ENCODE measurements at places on chromosomes 4 and X.
A peak's percentile ranks its signal among the peaks of the same experiment; 100 is the strongest.

- H3K27me3 ChIP-seq: no peaks in the 10 kb centered on the region
- no peaks in the 10 kb centered on the region for H3K4me1 ChIP-seq
- no peak for DNase-seq
- no peak overlapping the region for H3K27ac ChIP-seq
Observed at GRCh38 chr4:14984448-14984847, 17.8 kb upstream of the CPEB2 start.

DNA sequence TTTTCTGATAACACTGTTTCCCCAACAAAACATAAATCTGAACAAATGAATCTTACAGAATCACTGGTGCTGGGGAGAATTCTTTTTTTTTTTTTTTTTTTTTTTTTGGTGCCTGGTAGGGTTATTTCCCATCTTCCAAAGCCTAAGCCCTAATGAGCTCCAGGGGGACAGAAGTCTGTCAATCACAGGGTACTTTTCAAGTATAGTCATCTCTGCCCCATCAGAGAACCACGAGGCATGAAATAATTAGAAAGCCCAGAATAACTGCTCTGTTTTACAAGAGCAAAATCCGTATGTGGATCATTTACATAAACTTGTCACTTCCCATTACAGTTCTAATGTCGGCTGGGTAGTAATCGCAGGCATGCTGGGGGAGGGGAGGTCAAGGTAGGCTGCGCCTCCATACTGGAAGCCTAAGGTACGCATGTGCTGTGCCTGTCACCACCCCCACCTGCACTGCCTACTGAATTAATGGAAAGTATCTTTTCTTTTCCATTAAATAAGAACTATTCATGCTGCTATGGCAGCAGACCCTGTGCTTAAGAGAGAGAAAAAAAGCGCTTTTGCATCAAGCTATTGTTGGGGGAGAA is 164.7 kb upstream of the LEF1 start:
- no peak overlapping the region for H3K27ac ChIP-seq
- H3K4me1 ChIP-seq: peaks cover 19% of the 10 kb centered on the region
- no peaks in the 10 kb centered on the region for H3K36me3 ChIP-seq
- no peak overlapping the region for H3K4me3 ChIP-seq
- no peaks in the 10 kb centered on the region for H3K27me3 ChIP-seq

GRCh38 chr4:138509346-138509745 is 267.2 kb upstream of the SLC7A11 start:
- H3K36me3 ChIP-seq: no peaks in the 10 kb centered on the region
- peaks cover 4% of the 10 kb centered on the region for H3K4me1 ChIP-seq
- no peaks in the 10 kb centered on the region for H3K27me3 ChIP-seq
- H3K27ac ChIP-seq: no peak overlapping the region
- DNase-seq: no peak

DNA sequence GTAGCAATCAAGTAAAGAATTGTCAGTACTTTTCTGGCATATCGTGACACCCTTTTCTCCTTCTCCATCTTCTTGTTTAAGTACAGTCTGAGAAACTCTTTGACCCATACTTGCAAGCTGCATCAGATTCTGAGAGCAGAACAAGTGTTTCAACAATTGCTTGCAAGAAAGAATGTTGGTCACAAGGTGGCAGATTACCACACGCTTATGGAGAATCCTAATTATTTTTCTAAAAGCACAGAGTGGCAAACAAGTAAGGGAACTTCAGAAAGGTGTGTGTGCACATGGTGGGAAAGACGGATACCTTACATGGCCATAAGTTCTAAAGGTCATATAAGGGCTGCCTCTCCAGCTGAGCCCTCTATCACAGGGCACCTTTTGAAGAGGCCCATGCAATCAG is 136.4 kb upstream of the FGF13 start:
- H3K27me3 ChIP-seq: no peaks in the 10 kb centered on the region
- DNase-seq: peak; percentile 7
- H3K4me1 ChIP-seq: no peaks in the 10 kb centered on the region
- no peak overlapping the region for H3K27ac ChIP-seq
- H3K36me3 ChIP-seq: no peaks in the 10 kb centered on the region

DNA sequence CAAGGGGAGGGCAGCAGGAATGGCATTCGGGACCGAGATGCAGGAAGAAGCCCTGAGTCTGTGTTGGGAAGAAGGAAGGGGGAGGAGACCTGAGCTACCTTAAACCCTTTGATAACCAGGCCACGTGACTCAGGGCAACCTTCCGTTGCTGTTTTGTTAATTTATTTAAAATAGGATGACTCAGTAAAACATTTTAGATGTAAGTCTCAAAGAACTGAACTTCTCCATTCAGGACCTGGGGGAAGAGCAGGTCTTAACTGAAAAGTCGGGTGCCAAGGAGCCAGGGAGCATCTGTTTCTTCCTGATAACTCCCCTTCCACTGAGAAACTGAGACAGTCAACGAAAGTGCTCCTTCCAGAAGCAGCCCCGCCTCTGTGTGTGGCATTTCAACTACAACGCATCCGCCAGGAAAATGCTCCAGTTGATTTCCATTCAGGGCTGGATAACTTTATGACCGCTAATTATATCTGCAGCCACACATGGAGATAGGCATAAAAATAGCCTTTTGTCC is 88.0 kb downstream of the IRF2 start:
- H3K4me3 ChIP-seq: no peak overlapping the region
- H3K36me3 ChIP-seq: peaks cover 3% of the 10 kb centered on the region
- H3K4me1 ChIP-seq: peaks cover 58% of the 10 kb centered on the region

DNA sequence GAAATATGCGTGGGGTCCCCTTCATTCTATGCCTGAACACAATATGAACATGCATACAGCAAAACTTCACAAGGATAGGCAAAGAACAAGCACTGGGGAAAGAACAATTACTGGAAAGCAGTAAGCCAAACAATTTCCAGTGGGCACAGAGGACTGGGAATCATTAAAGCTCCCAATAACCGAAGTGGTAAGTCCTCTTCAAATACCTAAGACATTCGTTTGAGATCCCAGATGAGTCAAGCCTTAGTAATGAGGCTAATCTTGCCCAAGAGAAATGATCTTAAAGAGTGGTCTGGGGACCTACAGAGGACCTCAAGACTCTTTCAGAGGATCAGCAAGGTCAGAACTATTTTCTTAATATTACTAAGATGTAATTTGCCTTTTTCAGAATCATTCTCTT is 28.6 kb downstream of the ANAPC10 start:
- peaks cover 5% of the 10 kb centered on the region for H3K4me1 ChIP-seq
- H3K36me3 ChIP-seq: no peaks in the 10 kb centered on the region
- no peak overlapping the region for H3K27ac ChIP-seq
- no peak for DNase-seq
- no peaks in the 10 kb centered on the region for H3K27me3 ChIP-seq
- H3K4me3 ChIP-seq: no peak overlapping the region

- no peak overlapping the region for H3K4me3 ChIP-seq
- no peaks in the 10 kb centered on the region for H3K36me3 ChIP-seq
- no peaks in the 10 kb centered on the region for H3K27me3 ChIP-seq
- no peaks in the 10 kb centered on the region for H3K4me1 ChIP-seq
Observed at GRCh38 chrX:86711531-86712180, 563.4 kb downstream of the DACH2 start.

DNA sequence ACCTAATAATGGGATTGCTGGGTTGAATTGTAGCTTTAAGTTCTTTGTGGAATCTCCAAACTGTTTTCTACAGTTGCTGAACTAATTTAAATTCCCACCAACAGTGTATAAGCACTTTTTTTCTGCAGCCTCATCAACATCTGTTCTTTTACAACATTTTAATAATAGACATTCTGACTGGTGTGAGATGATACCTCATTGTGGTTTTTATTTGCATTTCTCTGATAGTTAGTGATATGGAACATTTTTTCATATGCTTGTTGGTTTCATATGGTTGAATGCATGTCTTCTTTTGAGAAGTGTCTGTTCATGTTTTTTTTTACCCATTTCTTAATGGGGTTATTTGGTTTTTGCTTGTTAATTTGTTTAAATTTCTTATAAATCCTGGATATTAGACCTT is 1718.9 kb downstream of the C4orf33 start:
- H3K27ac ChIP-seq: no peak overlapping the region
- DNase-seq: no peak
- no peak overlapping the region for H3K4me3 ChIP-seq

Data from hepatocyte (in vitro differentiated cells).